ENCODE measurements at places on chromosomes 1 and 21.

DNA sequence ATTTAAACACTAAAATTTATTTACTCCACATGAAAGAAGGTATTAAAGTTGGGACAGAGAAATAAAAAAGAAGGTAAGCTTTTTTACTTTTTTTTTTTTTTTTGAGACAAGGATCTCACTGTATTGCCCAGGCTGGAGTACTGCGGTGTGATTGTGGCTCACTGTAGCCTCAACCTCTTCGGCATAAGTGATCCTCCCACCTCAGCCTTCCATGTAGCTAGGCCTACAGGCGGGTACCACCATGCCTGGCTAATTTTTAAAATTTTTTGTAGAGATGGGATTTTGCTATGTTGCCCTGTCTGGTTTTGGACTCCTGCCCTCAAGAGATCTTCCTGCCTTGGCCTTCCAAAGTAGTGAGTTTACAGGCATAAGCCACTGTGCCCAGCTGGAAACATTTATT, 106.6 kb downstream of the ITSN1 start:
- no peak for DNase-seq

DNA sequence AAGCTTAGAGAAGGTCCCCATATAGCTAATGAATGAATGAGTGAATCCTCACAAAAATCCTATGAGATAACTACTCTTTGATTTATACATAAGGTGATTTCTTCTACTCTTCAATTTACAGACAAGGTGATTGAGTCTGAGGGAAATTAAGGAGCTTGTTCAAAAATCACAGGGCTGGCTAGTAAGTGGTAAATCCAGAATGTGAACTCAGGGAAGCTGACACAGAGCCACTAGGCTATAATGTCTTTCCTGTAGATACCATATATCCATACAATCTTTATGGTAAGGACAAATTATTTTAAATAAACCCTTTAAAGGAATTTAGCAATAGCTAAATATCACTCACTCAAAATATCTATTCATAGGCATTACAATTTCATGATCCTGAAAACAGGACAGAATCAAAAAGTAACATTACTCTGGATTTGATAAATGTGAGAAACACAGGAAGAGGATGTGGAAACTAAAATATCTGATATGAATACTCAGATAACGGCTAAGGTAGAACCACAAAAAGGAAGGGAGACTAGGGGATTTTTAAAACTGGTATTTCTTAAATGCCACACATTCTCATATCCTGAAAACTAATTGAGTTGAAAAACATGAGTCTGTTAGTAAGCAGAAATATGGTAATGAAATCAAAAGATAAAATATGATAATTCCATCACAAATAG, 108.2 kb downstream of the NBPF12 start:
- DNase-seq, result no peak

- no peak for DNase-seq
Measured at GRCh38 chr1:84933011-84933611, 40.1 kb upstream of the LPAR3 start.

GRCh38 chr1:245241526-245242130, 86.8 kb downstream of the KIF26B start:
- DNase-seq, result no peak

All from activated naive CD4-positive, alpha-beta T cell treated with anti-CD3 and anti-CD28 coated beads, Interleukin-2, amount 50 U/mL, for 16 hours (primary cell).